ENCODE measurements at places on chromosomes 5 and 9.

DNA sequence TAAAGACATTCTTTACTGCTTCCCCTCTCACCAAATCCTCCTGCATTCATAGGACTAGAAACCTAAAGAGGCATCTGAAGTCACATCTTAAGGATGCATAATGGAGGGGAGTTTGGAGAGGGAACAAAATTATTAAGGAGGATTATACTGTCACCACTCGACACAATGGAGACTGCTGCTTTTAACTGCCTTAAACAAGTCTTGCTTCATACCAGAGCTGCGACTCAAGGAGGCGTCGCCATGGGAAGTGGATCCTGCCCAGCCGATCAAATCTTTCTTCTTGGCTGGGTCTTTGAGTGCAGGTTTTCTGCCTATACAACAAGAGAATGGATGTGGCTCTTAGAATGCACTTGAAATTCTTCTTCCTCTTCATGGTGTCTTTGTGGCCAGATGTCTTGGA is 66.7 kb upstream of the FOXE1 start:
- DNase-seq: no peak

- DNase-seq: no peak
Observed at GRCh38 chr9:114428466-114428865, 40.7 kb upstream of the AKNA start.

DNA sequence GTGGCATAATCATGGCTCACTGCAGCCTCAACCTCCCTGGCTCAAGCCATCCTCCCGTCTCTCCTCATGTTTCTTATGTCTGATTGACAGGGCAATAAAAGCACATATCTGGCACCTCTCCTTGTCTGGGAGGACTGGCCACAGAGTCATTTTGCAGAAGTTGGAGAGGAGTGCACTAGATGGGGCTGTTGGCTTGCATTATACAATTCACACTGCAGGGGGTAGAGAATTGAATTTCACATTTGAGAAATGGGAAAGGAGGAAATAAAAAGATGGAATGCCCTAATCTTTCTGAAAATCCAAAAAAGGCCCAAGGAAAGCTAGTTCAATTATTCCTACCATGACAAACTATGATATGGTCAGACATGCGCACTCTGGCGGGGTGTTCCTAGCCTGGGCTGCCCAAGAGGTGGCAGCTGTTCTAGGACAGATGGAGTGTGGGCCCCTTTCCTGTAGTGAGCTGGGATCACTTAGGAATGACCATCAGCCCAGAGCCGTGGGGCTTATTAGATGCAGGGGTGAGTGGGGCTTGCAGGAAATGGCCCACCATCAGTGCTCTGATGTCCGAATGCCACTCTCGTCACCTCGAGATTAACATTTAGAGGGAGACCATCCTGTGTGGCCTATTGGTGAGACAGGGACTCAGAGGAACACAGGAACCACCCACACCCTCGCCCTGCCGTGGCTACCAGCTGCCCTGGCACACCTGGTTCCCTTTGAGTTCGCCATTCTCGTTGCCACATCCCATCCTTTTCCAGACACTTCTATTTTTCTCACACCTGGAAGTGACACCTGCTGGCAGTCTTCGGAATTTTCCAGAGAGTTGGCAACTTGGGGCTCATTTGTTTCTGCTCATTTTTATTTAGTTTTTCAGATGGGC is 21.8 kb upstream of the ANKRD18A start:
- no peak for DNase-seq

- DNase-seq: no peak
Observed at GRCh38 chr9:36721846-36722588, 149.3 kb downstream of the MELK start.

- no peak for DNase-seq
Observed at GRCh38 chr9:123952641-123953495, 22.9 kb upstream of the DENND1A start.

DNA sequence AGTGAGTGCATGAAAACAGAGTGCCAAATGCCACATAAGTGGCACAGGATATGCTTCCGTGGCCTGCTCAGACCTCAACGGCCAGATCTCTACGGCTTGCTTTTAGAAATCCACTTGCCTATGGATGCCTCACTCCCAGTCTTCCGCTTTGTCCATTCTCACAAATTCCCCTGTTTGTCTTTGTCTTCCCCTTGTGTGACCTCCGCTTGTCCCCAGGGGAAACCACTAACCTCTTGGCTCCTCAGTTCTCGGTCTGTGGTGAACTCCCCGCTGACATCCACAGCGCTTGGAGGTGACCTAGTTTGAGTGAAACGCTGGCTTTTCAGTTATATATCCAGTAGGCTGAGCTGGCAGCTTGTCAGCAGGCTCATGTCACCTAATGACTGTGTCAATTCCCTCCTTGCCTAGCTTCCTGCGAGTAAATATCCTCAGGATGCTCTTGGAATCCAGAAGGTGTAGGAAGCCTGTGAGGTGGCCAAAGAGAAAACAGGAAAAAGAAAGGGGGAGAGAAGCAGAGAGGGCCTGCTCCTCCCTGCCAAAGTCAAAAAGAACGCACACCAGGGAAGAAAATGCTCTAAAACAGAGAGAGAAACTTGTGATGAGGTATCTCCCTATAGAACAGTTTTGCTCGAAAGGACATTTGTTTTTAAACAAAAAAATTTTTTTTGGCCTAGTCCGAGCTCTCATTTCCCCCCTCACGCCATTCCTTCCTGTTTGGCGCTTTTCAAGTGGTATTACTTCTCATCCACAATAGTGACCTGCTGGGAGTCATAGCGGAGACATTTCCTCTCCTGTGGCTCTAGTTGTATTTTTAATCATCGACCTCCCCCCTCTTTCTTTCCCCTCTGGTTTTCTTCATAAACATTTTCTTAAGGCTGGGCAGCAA is 101.6 kb upstream of the SPRY4 start:
- DNase-seq: peak; percentile 71

- DNase-seq: no peak
Observed at GRCh38 chr5:172303162-172303561, 19.6 kb upstream of the UBTD2 start.

DNA sequence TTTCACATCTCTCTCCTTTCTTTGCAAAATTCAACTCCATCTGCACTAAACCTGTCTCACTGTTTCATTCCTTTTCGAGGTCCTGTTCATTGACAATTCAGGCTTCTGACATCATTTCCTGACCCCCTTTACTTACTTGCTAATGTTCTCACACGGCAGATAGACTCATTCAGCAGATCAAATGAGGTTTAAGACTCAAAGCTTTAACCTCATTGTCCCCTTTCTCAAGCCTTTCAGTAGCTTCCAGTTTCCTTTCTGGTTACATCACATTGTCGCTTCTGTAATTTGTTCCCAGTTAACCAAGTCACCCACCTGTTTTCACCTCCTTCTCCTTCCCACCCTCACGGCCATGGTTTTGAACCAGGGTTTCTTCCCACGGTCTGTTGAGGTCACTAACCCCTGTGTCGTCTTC is 143.4 kb upstream of the OTULINL start:
- no peak for DNase-seq

GRCh38 chr9:99823681-99824377 is 2.1 kb downstream of the NR4A3 start:
- peak; percentile 41 for DNase-seq

GRCh38 chr5:175642998-175643397 is 14.9 kb upstream of the HRH2 start:
- DNase-seq: no peak

GRCh38 chr5:131513780-131514179 is 121.2 kb downstream of the RAPGEF6 start:
- DNase-seq: no peak

GRCh38 chr9:124009531-124010217 is 1.9 kb upstream of the LHX2 start:
- DNase-seq: no peak

GRCh38 chr9:130835441-130836298 is 616 bp downstream of the ABL1 start:
- peak; percentile 30 for DNase-seq

- DNase-seq: no peak
Observed at GRCh38 chr5:150043657-150044328, 42.6 kb downstream of the CSF1R start.

DNA sequence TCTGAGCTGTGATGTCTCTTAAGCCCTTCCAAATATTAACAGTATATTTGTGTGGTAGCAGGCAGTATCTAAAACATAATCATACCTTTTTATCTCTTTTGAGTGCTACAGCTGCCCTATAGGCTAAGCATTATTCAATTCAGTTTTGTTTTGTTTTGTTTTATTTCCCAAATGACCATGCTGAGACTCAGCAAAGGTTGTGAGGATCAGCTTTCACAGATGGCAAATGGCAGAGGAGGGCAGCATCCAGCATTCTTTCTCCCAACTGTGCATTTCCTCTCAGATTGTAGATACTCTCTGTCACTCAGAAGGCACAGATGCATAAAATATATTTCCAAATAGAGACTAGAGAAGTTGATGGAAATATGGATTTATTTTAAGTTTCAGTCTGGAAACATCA is 90.7 kb downstream of the DAPK1 start:
- no peak for DNase-seq
